Thymus (tissue), 14 donors: ENCODE measurements at places on chromosomes 4 and X.

GRCh38 chrX:119636419-119636818 lies 30.2 kb upstream of the NKRF start:
- no peak for DNase-seq

GRCh38 chr4:74878323-74878722 lies 54.6 kb upstream of the PARM1 start:
- no peak for DNase-seq

- no peak for DNase-seq
These were observed 857.5 kb upstream of the FTHL17 start for GRCh38 chrX:31929366-31929765.

DNA sequence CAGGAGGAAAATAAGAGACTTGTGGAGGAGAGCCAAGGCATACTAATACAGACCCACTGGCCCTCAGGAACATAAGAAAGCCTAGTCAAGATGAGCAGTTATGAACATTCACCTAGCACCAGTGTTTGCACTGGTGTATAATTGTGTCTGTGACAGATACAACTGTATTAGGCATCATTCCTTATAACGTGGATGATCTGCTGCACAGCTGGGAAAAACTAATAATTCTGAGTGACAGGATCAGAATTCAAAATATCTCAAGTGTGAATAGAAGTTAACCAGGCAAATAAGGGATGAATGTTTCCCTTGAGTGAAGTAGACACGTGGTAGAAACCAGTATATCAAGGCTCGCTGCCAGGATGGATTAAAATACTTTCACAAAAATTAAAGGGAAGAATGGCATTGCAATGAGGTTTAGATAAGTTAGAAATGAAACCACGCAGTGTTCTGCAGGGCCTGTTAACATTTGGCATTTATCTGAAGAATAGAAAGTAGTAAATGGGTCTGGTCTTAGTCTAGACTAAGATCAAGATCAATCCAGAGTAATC lies 325.9 kb downstream of the EPHA5 start:
- DNase-seq = no peak

GRCh38 chr4:23382879-23383278 lies 507.0 kb downstream of the PPARGC1A start:
- DNase-seq = no peak

- DNase-seq = no peak
These were observed 38.2 kb upstream of the DCTD start for GRCh38 chr4:182955411-182955810.

- DNase-seq = no peak
These were observed 38.0 kb downstream of the RAB28 start for GRCh38 chr4:13445841-13446790.

GRCh38 chr4:174154215-174154854 lies 129.1 kb downstream of the FBXO8 start:
- DNase-seq = no peak

GRCh38 chrX:10633722-10634121 lies 13.3 kb upstream of the MID1 start:
- no peak for DNase-seq

DNA sequence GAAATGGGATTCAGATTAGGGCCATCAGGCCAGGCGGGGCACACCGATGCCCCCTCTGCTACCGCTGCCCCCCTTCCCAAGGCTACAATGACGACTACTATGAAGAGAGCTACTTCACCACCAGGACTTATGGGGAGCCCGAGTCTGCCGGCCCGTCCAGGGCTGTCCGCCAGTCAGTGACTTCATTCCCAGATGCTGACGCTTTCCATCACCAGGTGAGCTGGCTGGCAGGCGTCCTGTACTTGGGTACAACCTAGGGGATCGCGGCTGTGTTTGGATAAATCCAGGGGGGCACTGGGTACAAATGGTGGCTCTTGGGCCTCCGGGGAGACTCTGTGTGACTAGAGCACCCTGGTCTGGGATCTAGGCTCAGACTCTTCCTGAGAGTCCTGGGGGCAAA lies 1.1 kb downstream of the EMD start:
- DNase-seq = no peak

DNA sequence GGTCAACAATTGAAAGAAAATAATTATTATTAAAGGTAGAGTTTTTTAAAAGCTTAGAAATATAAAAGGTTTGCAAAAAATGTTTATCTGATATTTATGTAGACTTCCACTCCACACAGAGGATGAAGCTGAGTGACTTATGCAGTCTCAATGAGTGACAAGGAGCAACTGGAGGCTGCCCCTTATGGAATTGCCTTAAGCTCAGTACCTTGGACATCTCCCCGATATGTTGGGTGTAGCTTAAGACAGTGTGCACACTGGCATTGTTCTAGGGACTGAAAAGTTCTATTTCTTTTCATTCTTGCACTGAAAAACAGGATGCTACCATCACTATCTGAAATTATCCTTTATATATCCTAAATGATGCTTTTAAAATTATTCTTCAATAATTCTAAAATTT lies 292.1 kb downstream of the PRDM5 start:
- DNase-seq = no peak

DNA sequence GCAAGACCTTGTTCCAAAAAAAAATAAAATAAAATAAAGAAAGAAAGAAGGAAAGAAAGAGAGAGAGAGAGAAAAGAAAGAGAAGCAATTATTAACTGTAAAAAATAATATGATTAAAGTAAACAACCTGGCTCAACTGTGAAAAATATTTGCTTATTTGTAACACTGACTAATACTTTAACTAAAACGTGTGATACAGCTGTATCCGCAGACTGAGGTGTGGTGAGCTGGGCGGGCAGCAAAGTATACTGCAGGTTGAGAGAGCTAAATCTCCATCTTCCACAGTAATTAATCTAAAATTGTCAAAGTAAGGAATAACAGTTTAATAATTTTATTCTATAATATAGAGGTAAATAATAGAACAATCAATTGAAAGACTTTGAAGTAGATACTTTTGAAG lies 145.5 kb upstream of the FAM241A start:
- no peak for DNase-seq

- peak; percentile 38 for DNase-seq
These were observed 185.3 kb downstream of the MID1IP1 start for GRCh38 chrX:38986586-38986985.

DNA sequence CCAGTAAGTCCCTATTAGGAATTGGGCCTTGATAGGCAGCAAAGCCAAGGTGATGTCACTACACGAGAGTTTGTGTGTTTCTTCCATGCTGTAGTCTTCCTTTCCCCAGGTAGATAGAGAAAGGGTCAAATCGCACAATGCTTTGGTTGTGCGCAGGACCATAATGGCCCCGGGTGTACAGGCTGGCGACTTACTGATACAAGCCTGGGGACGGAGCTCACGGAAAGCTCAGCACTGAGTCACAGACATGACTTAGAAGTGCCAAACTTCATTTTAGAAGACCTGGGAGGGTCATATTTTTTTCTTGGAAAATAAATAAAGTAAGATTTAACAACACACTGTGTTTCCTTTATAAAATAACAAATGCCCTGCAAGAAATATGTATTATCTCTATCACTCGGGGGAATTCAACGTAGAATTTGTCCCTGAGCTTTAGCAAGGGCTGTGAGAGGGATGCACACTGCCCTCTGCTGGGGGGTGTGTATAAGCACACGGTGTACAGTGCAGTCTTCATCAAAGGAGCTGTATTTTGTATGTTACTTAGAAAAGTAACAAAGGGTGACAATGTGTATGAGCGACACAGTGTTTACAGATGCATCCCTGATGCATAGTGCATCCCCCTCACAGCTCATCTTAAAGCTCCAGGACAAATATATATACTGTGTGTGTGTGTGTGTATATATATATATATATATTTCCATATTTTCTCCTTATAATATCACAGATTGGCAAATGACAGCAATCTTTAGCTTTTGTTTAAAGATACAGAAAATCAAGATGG lies 254.5 kb upstream of the VEGFC start:
- DNase-seq = no peak

DNA sequence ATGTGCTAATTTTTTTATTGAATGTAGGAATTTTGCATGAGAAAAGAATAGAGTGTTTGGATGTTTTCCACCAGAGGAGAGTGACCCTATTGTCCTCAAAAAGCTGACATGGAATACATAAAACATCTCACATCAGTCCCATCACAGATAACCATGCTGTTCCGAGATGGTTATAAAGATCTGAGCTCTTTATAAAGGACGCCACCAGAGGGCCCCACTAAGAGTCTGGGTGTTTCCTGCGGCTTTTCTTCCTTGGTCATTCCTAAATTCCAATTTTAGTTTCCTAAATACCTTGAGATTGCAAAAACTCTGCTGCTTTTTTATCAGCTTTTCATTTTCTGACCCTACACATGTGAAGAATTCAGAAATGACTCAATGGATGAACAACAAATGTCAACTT lies 504.5 kb upstream of the FRG1 start:
- no peak for DNase-seq

- no peak for DNase-seq
These were observed at the start of gene TACR3 for GRCh38 chr4:103719830-103720207. TSS of gene TACR3 (minus strand) at chr4:103719985. CDS start at chr4:103719675, 310 bp downstream.

GRCh38 chr4:74395633-74396032 lies 30.7 kb downstream of the EREG start:
- DNase-seq = no peak

DNA sequence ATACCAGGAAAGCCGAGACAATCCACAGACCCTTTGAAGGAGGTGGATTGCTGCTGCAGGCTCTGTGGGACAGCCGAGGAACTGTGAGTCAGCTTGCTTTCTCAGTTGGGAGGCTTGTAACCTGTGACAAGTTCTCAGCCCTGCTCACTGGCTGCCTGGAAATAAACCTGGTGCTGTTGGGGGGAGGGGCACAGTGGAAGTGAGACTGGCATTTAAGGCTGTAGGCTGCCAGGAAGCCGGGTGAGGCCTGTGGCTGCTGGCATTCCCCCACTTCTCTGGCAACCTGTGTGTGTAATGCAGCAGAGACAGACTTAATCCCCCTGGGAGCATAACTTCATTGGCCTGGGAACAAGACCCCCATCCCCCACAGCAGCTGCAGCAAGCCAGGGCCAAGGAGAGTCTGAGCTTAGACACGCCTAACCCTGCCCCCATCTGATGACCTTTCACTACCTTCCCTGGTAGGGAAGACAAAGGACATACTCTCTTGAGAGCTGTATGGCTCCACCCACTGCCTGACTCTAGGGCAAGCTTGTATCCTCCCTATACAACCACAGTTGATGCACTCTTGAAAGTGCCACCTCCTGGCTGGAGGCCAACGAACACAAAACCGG lies 64.1 kb downstream of the ALPK1 start:
- DNase-seq = no peak

DNA sequence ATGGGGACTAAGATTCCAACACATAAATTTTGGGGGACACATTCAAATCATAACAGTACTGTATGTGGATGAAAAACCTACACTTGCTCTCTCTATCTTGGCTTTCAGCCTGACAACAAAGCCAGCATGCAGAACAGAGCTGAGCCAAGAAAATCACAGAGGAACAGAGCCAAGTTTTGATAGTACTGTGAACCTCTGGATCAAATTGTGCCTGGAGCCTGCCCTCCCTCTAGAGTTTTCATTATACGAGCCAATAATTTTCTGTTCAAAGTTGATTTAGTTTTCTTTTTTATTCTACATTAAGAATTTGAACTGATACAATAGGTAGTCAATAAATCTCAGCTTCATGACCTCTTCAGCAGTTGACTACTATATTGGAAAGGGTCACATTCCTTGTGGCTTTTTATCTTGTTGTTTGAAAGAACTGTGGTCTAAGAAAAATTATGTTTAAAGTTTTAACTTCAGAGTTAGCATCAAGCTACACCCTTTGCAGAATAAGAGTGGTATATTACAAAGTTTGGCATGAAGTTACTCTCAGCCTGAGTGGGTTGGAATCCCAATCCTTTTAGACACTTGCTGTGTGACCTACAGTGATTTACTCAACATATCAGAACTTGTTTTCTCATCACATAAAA lies 31.1 kb downstream of the GRID2 start:
- no peak for DNase-seq

- DNase-seq = no peak
These were observed 830.9 kb upstream of the AGA start for GRCh38 chr4:178273168-178273567.

GRCh38 chrX:36908801-36909675 lies 99.1 kb upstream of the FAM47C start:
- no peak for DNase-seq

DNA sequence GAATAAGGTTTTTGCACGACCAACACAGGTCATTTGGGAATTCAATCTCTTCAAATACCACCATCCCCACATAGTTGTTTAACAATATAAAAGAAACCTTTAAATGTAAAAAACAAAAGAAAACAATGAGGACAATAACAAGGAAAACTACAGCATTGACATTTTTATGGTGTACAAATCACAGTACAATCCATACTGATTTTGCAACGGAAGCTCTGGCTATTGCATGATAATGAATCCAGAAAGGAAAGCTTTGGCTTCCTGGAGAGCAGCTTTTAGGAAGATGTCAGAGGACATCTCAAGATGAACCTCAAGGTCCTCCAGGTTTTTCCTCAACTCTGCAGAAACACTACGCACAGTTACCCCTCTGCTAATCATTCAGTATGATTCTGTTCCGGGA lies 111.5 kb upstream of the MYOZ2 start:
- DNase-seq = no peak

DNA sequence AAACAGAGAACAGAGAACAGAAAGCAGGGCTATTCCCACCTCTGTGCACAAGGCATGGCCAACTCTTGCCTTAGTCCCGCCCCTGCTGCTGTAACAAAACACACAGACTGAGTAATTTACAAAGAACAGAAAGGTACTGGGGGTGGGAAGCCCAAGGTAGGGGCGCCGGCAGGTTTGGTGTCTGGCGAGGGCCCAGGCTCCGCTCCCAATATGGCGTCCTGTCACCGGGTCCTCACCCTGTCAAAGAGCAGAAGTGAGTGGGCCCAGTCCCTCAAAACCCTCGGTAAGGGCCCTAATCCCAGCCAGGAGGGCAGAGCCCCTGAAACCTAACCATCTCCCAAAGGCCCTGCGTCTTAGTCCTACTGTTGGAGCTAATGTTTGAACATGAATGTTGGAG lies 71.0 kb downstream of the FAM53A start:
- no peak for DNase-seq

DNA sequence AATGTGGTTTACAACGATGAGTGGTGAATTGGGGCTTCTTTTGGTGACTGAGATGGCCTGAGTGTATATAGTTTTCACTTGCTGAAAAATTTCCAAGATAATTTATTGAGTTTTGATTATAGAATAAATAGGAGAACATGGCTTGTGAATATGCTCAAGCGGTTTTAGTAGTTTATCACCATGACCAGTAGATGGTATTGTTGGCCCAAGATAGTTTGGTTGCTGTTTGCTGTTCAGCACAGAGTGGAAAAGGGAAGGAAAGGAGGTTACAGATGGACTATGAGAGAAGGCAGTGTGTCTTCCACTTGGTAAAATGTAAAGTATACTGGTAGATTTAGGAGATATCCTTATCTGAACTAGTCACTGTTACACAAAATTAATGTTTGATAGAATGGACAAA lies 55.8 kb upstream of the POU4F2 start:
- DNase-seq = no peak
